ENCODE measurements at places on chromosomes 6 and 20.
A peak's percentile ranks its signal among the peaks of the same experiment; 100 is the strongest.

GRCh38 chr6:98579079-98579478 lies 255.3 kb upstream of the POU3F2 start:
- no peak for DNase-seq

DNA sequence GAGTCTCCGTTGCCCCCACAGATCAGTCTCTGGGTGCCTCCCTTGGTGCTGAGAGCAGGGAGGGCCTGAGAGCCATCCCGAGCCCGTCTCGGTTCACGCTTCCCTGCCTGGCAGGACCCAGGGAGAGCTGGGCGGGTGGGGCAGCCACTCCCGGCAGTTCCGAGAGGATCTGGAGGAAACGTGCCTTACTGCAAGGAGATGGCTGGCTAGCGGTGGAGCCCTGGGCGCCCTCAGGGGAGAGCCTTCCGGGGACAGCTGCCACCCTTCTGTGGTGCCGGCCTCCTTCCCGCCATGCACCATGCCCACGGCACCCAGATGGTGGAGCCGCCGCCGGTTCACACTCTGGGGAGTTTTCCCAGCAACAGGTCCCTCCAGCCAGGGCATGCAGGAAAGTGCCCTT lies 45.8 kb upstream of the SLCO4A1 start:
- DNase-seq, result no peak

DNA sequence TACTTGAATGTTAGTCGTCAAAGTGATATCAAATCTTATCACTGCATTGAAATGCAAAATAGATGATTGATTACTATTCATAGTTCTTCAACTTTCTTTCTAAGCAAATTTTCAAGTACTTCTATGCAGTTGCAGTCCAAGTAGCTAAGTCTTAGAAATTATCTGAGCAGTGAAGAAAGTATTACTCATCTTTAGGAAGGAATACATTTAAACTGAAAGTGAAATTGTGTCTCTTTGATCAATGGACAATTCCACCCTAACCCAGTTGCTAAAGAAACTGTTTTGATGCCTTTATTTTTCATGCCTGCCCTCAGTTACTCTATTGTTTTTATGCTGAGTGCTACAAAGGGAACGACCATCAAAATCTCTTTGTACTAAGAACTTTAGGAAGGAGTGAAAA lies 337.4 kb downstream of the GRIK2 start:
- DNase-seq, result no peak

GRCh38 chr20:50516180-50516934 lies 6.2 kb downstream of the PTPN1 start:
- DNase-seq, result peak; percentile 59

DNA sequence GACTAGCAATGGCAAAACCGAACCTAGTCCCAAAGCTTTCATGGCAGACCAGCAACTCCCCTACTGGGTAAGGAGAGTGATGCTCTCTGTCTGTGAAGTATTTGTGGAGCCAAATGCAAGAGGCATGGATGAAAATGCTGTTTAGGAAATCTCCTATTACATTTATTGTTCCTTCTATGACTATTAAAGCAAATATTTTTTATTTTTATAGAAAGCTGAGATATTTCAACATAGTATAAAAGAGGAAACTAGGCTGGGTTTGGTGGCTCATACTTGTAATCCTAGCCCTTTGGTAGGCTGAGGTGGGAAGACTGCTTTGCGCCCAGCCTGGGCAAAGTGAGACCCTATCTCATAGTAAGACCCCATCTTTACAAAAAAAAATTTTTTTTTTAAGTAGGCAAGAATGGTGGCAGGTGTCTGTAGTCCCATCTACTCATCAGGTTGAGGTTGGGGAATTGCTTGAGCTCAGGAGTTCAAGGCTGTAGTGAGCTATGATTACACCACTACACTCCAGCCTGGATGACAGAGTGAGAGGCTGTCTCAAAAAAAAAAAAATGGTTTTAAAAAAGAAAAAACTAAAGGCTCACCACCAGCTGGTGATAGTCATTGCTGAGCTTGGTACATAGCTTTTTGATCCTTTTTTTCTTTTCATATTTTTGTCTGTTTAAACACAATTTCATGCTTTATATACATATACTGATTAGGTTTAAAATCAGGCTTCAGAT lies 11.3 kb downstream of the KDM1B start:
- no peak for DNase-seq

- DNase-seq, result no peak
Measured at GRCh38 chr20:58791286-58791685, 59.4 kb downstream of the GNAS-AS1 start.

DNA sequence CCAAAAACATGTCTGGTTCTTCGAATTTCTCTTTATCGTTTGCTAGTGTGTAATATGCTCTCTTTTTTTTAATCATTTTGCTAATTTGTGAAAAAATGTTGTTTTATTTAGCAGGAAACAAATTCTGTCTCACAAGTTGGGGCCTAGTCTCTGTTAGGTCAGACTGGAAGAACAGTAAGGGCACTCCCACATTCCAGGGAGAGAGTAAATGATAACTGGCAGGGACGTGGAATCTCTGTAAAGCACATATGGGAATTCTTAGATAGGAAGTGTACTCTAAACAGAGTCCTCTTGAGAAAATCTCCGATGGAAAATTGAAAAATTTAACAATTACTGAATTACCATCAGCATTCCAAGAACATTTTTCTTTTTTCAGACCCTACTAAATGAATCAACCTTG lies 16.4 kb upstream of the CCDC28A start:
- DNase-seq, result no peak

GRCh38 chr20:16216227-16216913 lies 356.9 kb downstream of the KIF16B start:
- DNase-seq, result no peak

DNA sequence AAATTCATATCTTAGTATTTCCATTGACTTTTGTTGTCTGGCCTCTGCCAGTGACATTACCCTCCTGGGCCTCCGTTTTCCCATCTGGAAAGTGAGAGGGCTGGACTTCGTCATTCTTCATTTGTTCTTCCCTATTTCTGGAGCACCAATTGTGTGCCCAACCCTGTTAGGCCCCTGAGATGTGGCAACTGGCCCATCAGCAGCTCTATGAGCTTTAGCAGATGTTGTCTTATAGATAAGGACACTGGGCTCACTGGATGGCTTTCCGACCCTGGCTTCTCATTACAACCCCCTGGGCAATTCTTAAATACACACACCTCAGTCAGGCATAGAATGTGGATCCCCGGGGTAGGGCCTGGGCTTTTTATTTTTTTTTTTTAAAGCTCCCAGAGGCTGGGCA lies 14.7 kb downstream of the PABPC1L start:
- DNase-seq, result no peak

DNA sequence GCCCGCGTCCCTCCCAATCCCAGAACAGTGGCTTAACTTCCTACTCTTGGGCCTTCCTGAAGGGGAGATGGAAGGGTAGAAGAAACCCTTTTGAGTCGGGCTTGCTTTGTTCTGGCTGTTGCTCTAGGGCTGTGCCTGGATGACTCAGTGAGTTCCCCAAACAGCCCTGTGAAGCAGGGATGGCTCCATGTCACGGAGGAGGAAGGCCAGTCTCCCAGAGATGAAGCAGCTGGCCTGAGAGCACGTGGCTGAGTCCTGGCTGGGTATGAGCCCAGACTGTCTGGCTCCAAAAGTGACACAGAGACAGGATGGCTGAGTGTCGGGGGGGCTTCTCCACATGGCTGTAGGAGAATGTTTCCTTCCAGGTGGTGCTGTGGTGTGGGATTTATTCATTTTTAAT lies 4.6 kb downstream of the SYTL3 start:
- DNase-seq, result no peak

DNA sequence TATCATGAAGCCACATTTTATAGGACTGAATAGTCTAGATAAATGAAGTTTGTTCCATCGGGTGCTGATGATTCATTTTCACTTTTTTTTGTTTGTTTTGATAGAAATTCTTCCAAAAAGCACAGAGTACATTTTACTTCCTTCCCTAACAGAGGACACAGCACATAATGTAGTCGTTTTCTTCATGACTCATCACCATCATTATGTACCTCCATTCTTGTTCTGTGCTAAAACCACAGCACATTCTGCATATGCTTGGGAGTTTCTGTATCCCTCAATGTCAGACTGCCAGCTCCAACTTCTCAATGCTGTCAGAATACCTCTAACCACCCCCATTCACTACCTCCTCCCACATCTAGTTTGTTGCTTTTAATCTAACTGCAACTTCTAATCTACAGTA lies 1004.9 kb upstream of the ADGRB3 start:
- DNase-seq, result no peak

DNA sequence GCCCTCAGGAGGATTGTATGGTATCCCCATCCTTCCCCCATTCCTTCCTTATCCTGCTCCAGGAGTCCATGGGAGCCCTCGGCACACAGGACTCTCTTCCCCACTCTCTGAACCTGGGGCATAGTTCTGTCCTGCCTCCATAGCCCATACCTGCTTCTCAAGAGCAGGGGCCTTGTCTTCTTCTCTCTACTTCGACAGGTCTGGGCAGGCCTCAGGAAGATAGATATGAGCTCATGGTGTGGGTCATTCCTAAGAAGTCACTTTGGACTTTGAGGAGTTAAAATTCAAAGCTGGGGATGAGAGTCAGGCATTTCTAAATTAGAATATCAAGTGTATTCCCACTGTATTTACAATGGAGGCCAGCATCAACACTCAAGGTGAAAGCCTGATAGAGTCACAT lies 8.4 kb upstream of the ADA start:
- DNase-seq, result no peak

DNA sequence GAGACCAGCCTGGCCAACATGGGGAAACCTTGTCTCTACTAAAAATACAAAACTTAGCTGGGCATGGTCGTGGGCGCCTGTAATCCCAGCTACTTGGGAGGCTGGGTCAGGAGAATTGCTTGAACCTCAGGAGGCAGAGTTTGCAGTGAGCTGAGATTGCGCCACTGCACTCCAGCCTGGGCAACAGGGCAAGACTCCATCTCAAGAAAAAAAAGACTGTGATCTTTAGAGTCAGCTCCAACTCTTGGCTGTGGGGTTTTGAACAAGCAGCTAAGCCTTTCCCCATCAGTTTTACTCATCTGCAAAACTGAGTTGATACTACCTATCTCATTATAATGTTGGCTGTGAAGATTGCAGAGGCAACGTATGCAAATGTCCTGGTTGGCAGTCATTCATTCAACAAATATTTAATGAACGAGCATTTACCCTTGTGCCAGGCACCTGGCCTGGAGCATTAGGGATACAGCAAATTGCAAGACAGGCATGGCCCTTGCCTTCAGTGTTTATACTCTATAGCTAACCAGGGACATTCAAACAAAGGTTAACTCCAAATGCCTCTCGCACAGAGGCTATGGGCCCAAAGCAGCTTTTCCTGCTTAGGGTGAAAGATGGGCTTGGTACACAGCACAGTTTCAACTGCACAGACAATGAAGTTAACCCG lies 37.8 kb downstream of the ILRUN start:
- no peak for DNase-seq

GRCh38 chr6:2221726-2222274 lies 23.6 kb downstream of the GMDS start:
- peak; percentile 15 for DNase-seq

GRCh38 chr20:47174456-47175243 lies 181.8 kb downstream of the ZMYND8 start:
- no peak for DNase-seq

GRCh38 chr20:50584687-50585086 lies 74.5 kb downstream of the PTPN1 start:
- DNase-seq, result no peak

DNA sequence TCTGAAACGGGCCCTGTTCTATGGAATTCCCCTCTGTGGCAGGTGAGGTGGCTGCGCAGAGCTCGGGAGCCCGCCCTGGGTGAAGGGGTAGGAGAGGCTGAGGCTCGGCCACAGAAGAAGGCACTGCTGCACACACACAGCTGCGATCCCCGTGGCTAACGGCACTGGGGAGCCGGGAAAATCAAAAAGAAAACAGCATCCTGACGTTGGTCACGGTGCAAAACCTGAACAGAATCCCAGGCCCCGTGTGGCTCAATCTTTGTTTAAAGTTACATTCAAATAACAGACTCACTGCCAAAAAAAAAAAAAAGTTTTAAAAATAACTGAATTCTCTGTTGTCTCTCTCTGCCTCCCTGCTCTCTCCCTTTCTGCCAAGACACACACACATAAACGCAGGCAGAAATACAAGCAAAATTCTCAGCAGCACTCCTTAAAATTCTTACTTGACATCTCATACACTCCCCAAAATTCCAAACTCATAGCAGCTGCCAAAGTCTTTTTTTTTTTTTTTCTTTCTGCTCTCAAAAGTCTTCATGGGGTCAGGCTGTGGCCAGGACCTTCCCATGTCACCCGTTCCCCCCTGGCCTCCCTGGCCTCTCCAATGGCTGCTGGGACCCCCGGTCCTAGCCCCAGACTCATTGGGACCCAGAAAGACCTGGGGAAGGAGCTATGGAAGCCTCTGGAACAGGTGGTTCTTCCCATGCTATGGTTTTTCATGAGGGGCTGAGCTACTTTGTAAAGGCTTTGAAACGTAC lies 248.8 kb downstream of the TTLL2 start:
- no peak for DNase-seq

Measured in activated CD4-positive, alpha-beta T cell treated with anti-CD3 and anti-CD28 coated beads, Interleukin-2, Interleukin-6, amounts not matched to agents 100 ng/mL and 50 ng/mL, durations not matched to agents 16 hours and 8 hours (primary cell).